ENCODE measurements at places on chromosomes 4 and X. TPM values are rescaled to one million over a fixed set of nuclear protein-coding genes. Genes with fewer than 3 reads are reported as not detected.

- no peak overlapping the region for H3K27ac ChIP-seq
- no peak overlapping the region for H3K4me3 ChIP-seq
- H3K27me3 ChIP-seq, result peaks cover 6% of the 10 kb centered on the region
Measured at GRCh38 chr4:47816748-47817147, 21.1 kb downstream of the CORIN start.

DNA sequence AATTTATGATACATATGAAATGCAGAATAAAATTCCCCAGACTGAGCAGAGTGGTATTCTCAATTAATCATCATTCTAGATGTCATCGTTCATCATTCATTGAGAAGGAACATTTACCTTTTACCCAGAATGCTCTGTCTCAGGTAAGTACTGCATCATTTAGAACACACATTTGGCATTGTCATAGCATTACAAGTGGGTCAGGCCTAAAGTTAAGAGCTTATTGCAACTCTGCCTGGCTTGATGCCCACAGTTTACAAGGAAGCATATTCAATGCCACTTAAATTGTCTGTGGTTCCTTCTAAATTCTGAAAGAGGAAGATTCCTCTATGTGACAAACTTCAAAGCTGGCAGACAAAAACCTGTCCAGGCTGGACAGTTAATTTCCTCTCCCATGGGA, 87.3 kb downstream of the CAMK2D start:
- H3K27ac ChIP-seq, result no peak overlapping the region
- no peak for DNase-seq
- H3K27me3 ChIP-seq, result no peaks in the 10 kb centered on the region
- H3K36me3 ChIP-seq, result no peaks in the 10 kb centered on the region

Gene ADGRL3
- 0.23 TPM for total RNA-seq

DNA sequence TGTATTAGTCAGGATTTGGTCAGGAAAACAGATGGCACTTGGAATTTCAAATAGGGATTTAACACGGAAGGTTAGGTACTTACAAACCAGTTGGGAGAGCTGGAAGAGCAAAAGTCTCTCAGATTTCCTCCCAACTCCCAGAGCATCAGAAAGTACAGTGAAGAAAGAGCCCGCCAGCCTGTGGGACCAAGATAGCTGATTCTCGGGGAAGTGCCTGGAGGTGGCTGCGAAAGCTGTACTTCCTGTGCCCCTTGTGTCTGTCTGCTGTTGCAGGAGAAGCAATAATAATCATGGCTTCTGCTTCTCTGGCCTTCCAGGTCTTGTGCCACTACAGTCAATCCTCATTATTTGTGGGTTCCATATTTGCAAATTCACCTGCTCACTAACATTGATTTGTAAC, 221.0 kb upstream of the BCOR start:
- no peak overlapping the region for H3K4me3 ChIP-seq
- no peaks in the 10 kb centered on the region for H3K4me1 ChIP-seq
- H3K27ac ChIP-seq, result no peak overlapping the region
- no peak for DNase-seq
- no peaks in the 10 kb centered on the region for H3K36me3 ChIP-seq

GRCh38 chr4:26468977-26469376, 21.3 kb downstream of the CCKAR start:
- no peak overlapping the region for H3K27ac ChIP-seq
- no peaks in the 10 kb centered on the region for H3K27me3 ChIP-seq
- H3K4me1 ChIP-seq, result no peaks in the 10 kb centered on the region
- no peak overlapping the region for H3K4me3 ChIP-seq

DNA sequence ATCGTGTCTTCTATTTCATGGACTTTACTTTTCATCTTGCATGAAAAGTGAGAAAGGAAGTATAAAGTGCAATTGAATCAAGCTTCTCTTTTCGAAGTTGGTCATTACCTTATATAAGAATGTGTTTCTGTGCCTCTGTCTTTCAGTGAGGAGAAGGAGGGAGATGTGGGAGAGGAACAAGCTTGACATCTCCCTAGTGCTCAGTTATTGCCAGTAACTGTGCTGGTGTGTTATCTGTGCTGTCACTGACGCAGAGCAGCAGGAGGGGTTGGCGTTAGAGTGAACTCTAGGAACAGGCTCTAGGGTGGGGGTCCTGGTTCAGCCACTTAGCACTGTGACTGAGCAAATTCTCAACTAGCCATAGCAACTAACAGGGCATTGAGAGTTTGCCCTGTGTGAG, 34.0 kb upstream of the TBC1D9 start:
- H3K36me3 ChIP-seq, result no peaks in the 10 kb centered on the region
- no peak overlapping the region for H3K27ac ChIP-seq
- H3K27me3 ChIP-seq, result no peaks in the 10 kb centered on the region

DNA sequence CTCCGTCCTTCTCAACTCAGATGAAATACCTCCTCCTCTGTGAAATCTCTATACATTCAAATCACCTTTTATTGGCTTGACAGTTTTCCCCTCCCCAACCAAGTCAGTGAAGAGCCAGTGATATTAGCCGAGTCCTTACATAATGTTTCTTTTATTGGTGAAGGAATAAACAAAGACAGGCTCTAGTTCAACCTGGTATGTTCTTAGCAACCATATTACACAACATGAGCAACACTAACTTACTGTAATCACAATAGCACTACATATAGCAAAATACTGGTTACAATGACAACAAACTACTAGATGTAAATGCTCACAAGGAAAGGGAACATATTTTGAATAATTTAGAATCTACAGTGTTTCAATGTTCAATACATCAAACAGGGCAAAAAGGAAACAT, 19.9 kb downstream of the DHX15 start:
- H3K36me3 ChIP-seq, result peaks cover 9% of the 10 kb centered on the region
- no peaks in the 10 kb centered on the region for H3K27me3 ChIP-seq
- peaks cover 8% of the 10 kb centered on the region for H3K4me1 ChIP-seq
- H3K4me3 ChIP-seq, result no peak overlapping the region
- H3K27ac ChIP-seq, result no peak overlapping the region
- DNase-seq, result no peak

Gene BMPR1B
- 0.62 TPM for total RNA-seq

Gene ADH1A
- not detected for total RNA-seq

Gene ARMCX1
- 4.7 TPM for total RNA-seq

GRCh38 chr4:74632634-74633033, 161.7 kb downstream of the BTC start:
- H3K4me3 ChIP-seq, result no peak overlapping the region
- no peaks in the 10 kb centered on the region for H3K27me3 ChIP-seq
- DNase-seq, result peak; percentile 66
- H3K36me3 ChIP-seq, result no peaks in the 10 kb centered on the region
- H3K27ac ChIP-seq, result no peak overlapping the region

DNA sequence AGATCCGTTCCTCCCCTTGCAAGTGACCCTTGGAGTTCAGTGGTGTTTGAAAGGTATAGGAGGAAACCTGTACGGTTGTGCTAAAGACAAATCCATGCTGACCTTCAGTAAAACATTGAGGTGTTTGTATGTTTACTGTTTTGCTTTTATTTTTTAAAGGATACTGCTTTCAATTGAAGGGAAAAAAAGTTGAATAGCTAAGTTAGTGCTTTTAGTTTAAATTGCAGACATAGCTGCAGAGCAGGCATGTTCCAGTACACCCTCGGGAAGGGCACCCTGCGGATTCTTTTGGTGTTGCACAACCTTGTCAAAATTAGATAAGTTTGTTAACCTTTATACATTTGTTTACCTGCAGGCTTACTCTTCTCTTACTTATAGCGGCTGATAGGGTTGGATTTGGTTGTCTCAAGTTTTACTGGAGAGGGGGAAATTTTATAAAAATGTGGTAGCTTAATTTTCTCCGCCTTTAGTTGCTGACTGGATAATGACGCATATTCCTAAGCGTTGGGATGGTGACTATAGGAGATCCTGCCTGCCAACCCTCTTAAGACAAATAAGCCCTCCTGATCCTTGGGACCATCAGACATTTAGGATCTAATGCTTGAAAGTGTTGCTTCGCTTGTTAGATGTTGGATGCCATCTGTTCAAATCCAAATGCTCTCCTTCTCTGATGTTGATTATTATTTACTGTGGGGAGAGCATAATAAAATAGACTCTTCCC, 2.0 kb downstream of the RAPGEF2 start:
- H3K4me3 ChIP-seq, result peak overlapping the region; percentile 74
- no peak for DNase-seq
- peak overlapping the region; percentile 54 for H3K27ac ChIP-seq
- H3K4me1 ChIP-seq, result peaks cover 14% of the 10 kb centered on the region
- H3K36me3 ChIP-seq, result no peaks in the 10 kb centered on the region

- no peak for DNase-seq
- H3K36me3 ChIP-seq, result no peaks in the 10 kb centered on the region
Measured at GRCh38 chrX:55005256-55005655, 5.1 kb downstream of the APEX2 start.

DNA sequence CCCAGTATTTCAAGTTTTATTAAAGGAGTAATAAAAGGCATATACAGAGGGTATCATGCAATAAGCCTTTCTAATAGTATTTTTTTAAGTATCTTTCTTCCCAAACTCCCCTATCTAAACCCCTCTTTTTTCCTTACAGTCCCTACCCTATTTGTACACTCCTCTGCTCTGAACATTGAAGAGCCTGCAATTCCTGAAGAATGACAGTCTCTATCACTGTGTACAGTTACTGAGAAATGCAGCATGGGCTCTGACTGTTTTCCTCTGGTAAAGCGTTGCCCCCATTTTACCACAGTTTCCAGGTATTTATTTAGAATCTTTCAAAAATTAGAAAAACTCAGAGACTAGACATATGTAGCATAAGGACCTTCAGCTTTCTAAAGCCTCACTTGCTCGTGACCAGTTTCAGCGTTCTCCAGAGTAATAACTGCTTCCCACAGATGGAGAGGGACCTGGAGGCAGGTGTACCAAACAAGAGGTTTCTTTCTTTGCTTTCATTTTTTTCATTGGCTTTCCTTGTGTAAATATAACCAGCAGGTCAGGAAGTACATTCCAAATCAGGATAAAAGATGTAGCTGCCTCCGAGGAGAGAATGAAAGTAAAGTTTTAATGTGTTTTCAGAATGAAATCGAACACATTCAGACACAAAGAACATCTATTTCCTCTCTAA, 230.8 kb downstream of the CFAP299 start:
- DNase-seq, result no peak
- no peak overlapping the region for H3K27ac ChIP-seq
- H3K4me1 ChIP-seq, result no peaks in the 10 kb centered on the region
- H3K36me3 ChIP-seq, result no peaks in the 10 kb centered on the region

DNA sequence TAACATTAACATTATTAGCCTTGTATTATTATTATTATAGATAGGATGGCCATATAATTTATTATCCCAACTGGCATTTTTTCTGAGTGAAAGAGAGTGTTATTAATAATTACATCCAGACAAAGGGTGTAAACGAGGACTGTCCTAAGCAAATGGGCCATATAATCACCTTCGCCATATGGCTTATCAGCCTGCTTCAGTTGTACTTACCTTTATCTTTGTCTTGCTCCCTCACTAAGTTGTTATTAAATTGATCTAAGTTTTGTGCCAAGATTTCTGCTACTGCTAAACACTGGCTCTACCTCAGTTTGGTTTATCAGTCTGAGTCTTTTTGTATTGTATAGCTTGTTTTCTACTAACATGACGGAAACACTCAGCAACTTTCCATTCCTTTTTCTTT, 76.9 kb downstream of the STIM2 start:
- H3K27me3 ChIP-seq, result no peaks in the 10 kb centered on the region
- no peak for DNase-seq
- H3K4me3 ChIP-seq, result no peak overlapping the region
- H3K4me1 ChIP-seq, result no peaks in the 10 kb centered on the region

- peak overlapping the region; percentile 63 for H3K4me3 ChIP-seq
- no peaks in the 10 kb centered on the region for H3K4me1 ChIP-seq
- H3K27ac ChIP-seq, result peak overlapping the region; percentile 69
Measured at GRCh38 chrX:103254171-103254824, 657 bp downstream of the TCEAL8 start.

DNA sequence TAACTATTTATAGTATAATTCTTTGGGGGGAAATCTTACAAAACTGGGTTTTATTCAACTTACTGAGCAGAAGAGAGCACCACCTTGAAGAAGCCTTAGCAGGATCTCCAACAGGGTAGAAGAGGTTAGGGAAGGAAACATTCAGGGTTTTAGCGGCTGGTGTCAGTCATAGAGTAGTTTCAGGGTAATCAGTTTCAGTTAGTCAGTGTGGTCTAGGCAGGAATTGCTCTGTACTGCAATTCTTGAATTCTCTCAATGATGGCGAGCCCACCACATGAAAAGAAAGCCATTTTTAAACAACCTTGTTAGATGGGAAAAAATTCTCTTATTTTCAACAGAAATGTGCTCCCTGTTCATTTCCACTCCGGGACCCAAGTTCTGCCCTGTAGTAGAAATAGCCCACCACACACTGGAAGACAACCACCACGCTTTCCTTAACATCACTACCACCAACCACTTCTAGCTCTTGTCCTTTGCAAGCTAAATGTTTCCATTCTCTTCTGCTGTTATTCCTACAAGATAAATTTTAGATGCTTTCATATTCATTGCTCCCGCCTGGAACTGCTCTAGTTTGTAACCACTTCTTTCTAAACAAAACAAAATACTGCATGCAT, 25.9 kb downstream of the COL25A1 start:
- no peaks in the 10 kb centered on the region for H3K36me3 ChIP-seq
- no peaks in the 10 kb centered on the region for H3K4me1 ChIP-seq
- no peak for DNase-seq
- H3K27ac ChIP-seq, result no peak overlapping the region

- H3K27me3 ChIP-seq, result no peaks in the 10 kb centered on the region
- no peak overlapping the region for H3K27ac ChIP-seq
- no peaks in the 10 kb centered on the region for H3K4me1 ChIP-seq
- H3K36me3 ChIP-seq, result no peaks in the 10 kb centered on the region
- no peak overlapping the region for H3K4me3 ChIP-seq
- DNase-seq, result no peak
Measured at GRCh38 chrX:55240788-55241340, 20.7 kb downstream of the PAGE5 start.

Gene GLOD5
- total RNA-seq, result not detected
